ENCODE measurements at places on chromosomes 2 and 18.

DNA sequence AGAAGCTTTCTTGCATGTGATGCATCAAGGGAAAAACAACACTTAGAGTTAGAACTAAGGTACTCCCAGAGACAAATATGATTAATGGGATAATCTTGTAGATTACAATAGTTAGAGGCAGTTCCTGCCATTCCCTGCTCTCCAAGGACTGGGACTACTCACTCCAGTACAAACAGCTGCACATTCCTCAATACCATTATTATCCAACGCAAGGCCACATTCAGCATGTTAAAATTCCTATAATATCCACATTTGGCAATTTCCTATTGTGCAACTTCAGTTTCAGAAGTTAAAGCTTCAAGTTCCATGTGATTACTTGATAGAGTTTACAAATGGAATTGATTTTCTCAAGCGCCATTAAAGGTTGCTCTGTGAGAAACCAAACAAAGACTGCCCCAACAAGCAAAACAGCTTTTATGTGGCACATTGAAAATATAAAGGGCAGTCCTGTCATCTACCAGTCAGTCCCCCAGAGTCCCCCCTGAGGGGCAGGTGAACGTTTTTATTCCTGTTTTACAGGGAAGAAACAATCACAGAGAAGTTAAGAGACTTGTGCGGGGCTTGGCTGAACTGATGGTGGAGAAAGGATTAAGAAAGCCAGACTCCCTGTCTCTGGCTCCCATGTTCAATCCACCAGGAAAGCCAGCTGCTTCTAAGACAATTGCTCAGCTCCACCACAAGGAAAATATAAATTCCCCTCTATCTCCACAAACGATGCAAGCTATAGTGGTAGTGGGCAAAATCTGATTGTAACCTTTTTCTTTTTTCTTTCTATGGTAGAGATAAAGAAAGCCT lies 72.6 kb downstream of the TXNL1 start:
- no peak for DNase-seq

GRCh38 chr2:19885791-19886190 lies 16.0 kb downstream of the TTC32 start:
- no peak for DNase-seq

- no peak for DNase-seq
Measured at GRCh38 chr18:71237641-71238040, 948.8 kb downstream of the SOCS6 start.

DNA sequence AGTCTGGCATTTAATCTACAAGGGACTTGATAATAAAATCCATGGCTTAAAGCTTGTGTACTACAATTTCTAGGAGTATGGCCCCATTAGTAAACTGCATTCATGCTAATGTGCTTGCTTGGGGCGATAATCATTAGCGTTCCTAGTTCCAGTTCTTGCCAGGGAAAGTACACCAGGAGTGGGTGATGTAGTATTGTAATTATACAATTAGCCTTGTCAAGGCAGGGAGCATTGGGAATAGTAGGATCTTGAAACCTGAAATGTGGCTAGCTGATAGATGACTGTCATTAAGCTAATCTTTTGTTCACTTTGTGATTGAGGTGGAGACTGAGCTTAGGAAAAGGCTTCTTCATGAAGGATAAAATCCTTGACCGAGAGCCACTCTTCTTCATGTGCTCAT lies 989.2 kb downstream of the CPS1 start:
- DNase-seq = no peak

- DNase-seq = no peak
Measured at GRCh38 chr2:44267796-44268648, 7.3 kb upstream of the SLC3A1 start.

DNA sequence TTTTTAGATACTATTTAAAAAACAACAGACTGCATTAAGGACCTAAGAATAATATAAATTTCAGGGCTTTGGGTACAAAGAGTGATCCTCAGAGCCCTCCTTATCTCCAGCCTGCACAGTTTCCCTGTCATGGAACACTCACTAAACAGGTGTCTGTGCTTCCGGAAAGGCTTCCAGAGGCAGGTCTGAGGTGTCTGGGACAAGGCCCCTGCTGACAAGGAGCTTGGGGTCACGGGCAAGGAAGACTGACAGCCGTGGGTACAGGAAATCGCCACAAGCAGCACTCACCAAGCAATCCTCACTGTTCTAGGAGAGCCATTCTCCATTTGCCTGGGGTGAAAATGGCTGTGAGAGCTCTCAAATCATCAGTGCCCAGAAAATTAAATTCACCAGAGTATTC lies 220.3 kb upstream of the PXDN start:
- no peak for DNase-seq

DNA sequence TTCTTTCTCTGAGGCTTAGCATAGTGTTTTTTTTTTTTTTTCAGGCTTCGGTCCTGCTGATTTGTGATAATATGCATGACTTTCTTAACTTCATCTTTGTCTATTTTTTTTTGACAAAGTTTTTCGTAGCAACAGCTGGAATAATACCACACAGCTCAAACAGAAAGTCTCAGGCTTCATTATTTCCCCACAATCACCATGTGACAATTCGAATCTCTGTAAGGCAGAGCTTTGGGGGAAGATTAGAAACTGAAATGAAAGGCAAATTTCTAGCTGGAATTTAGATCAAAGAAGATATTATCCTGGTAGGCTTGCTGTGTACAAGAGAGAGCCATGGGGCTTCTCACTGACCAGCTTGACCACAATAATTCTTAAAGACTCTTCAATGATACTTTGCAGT lies 12.2 kb upstream of the CD28 start:
- DNase-seq = no peak

GRCh38 chr2:229910832-229911412 lies 10.9 kb downstream of the TRIP12 start:
- DNase-seq = no peak

GRCh38 chr18:61034580-61034979 lies 298.6 kb upstream of the CDH20 start:
- DNase-seq = no peak

DNA sequence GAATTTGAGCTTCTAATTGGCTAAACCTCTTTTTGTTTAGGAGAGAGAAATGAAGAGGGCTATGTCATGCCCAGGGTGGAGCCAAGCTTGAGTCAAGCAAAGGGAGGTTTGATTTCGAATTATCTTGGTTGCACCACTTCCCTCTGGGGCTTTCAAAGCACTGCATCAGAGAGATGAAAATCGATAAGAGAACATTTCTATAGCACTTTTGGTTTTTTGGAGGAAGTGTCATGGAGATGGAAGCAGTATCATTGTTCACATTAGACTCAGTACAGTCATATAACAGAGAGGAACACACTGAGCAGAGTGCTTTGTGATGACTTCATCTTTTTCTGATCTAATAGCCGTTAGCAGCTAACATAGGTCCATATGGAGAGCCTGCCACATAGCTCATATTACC lies 120.3 kb upstream of the UXS1 start:
- no peak for DNase-seq

Data from NCI-H524 treated with DMSO at 0.1 percent for 48 hours (cell line).